ENCODE measurements at places on chromosomes 13 and 19.
A peak's percentile ranks its signal among the peaks of the same experiment; 100 is the strongest.

DNA sequence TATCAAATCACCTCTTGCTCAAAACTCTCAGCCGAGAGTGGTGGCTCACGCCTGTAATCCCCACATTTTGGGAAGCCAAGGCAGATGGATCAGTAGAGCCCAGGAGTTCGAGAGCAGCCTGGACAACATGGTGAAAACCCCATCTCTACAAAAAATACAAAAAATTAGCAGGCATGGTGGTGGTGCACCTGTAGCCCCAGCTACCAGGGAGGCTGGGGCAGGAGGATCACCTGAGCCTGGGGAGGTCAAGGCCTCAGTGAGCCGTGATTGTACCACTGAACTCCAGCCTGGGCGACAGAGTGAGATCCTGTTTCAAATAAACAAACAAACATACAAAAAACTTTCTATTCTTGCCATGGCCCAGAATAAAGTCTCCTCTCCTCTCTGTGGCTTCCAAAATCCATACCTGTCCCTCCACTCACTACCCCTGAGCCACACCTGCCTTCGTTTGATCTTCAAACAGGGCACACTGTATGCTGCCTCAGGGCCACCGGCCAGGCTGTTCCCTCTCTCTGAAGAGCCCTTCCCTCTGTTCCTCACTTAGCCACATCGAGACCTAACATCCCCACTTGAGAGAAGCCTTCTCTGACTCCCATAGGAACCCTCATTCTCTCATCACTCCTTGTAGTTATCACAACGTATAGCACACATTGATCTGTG, 6.3 kb downstream of the LGI4 start:
- H3K4me1 ChIP-seq, result no peaks in the 10 kb centered on the region
- H3K36me3 ChIP-seq, result no peaks in the 10 kb centered on the region
- no peak overlapping the region for H3K27ac ChIP-seq
- H3K27me3 ChIP-seq, result no peaks in the 10 kb centered on the region

GRCh38 chr19:33377586-33378475, 4.3 kb downstream of the CEBPG start:
- no peak overlapping the region for H3K4me3 ChIP-seq
- no peaks in the 10 kb centered on the region for H3K27me3 ChIP-seq
- no peaks in the 10 kb centered on the region for H3K36me3 ChIP-seq
- no peak overlapping the region for H3K27ac ChIP-seq

DNA sequence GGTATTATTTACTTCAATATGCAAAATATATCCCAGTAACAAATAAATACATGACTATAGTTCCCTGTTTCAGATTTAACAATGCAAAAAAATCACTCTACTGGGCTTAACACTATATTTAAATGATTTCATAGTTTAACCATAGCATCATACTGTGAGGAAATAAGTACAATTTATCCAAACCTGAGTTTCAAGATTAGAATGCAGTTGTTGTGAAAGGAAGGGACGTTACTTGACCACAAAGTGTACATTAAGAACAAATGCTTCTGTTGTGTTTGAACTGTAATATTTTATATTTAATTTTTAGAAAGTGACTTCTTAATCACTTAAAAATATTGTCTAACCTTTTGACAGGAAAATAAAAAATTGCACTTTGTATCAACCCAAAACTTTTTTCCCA, 1747.9 kb upstream of the SPRY2 start:
- H3K27me3 ChIP-seq, result no peaks in the 10 kb centered on the region
- H3K4me3 ChIP-seq, result no peak overlapping the region
- no peak for DNase-seq
- H3K4me1 ChIP-seq, result no peaks in the 10 kb centered on the region

DNA sequence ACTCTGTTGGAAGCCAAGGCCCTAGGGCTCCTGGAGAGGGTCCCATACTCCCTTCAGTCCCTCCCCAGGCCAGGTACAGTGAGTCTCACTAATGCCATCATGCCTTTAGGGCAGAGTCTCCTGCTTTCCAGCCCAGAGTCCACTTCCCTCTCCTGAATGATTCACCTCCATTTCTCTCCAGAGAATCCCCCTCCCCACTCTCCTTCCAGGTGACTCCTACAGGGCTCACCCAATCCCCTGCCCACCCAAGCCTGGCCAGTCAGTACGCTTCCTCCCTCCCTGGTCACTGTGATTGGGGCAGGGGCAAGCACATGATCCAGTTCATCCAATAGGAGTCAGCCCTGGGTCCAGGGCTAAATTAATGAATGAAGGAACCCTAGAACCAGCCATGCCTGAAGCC, 35.0 kb upstream of the PNMA8B start:
- DNase-seq, result no peak
- H3K4me3 ChIP-seq, result no peak overlapping the region
- no peak overlapping the region for H3K27ac ChIP-seq

DNA sequence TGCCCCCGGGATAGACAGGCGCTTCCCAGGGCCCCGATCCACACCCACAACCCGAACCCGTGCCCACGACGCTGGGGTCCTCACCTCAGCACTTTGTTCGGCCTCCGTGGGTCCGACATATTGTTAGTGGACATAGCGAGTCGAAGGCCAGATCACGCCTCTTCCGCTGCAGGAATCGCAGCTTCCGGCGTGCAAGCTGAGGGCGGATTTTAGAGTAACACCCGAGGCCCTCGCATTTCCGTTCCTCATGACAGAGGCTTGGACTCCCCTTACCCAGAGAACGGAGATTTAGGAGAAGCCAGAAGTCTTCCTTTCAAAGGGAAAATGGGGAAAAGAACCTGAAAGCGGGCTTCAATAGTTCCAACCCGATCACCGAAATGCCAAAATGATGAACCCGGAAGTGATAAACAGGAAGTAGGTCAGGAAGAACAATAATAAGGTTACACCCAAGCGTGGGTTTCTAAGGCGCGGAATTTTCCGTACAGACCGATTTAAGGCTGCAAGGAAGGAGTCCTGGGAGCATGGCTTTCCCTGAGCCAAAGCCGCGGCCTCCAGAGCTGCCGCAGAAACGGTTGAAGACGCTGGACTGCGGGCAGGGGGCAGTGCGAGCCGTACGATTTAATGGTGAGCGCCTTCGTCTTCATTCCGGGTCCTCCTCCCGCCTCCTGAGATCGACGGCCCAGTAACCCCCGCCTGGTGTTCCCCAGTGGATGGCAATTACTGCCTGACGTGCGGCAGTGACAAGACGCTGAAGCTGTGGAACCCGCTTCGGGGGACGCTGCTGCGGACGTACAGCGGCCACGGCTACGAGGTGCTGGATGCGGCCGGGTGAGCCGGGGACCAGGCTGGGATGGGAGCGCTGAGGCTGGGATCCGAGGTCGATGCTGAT, 2.9 kb downstream of the WDR83 start:
- no peaks in the 10 kb centered on the region for H3K27me3 ChIP-seq
- H3K27ac ChIP-seq, result peak overlapping the region; percentile 94
- peak overlapping the region; percentile 58 for H3K4me3 ChIP-seq
- H3K4me1 ChIP-seq, result peaks cover 36% of the 10 kb centered on the region

- H3K27me3 ChIP-seq, result no peaks in the 10 kb centered on the region
- DNase-seq, result no peak
- H3K4me3 ChIP-seq, result no peak overlapping the region
- no peaks in the 10 kb centered on the region for H3K4me1 ChIP-seq
- H3K36me3 ChIP-seq, result no peaks in the 10 kb centered on the region
- no peak overlapping the region for H3K27ac ChIP-seq
Observed at GRCh38 chr19:46090444-46090843, 34.0 kb downstream of the IGFL3 start.

DNA sequence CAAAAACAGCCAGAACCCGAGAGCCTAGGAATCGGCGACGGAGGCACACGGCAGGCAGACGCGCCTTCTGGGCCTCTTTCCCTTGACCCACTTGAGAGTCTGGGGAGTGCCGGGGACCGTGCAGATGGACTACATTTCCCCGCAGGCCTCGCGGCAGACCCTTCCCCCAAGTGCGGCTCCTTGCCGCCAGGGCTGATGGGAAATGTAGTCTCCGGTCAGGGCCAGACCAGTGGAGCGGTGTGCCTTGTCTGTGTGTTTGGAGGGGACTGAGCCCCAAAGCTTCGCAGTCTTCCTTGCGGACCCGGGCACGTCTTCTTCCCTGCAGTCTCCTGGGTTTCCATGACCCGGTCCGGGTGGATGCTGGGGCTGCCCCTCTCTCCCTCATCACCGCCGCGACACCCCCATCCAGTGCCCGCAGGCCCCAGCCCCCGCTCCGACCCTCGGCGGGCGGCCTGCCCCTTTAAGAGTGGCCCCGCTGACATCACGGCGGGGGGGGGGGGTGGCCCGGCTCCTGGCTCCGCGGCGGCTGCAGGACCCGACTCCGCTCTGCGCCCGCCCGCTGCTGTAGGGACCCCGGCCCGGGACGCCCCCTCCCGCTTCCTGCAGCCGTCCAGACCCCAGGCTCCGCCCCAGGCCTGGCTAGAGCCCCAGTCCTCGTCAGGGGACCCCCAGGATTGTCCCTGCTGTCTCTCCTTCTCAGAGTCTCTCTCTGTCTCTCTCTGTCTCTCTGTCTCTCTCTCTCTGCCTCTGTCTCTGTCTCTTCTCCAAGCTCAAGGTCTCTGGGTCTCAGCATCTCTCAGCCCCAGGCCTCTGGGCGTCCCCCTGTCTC, 758 bp upstream of the CACNG7 start:
- H3K36me3 ChIP-seq, result no peaks in the 10 kb centered on the region
- H3K27ac ChIP-seq, result no peak overlapping the region
- no peaks in the 10 kb centered on the region for H3K4me1 ChIP-seq
- peak; percentile 51 for DNase-seq
- H3K27me3 ChIP-seq, result peaks cover 60% of the 10 kb centered on the region
- no peak overlapping the region for H3K4me3 ChIP-seq

DNA sequence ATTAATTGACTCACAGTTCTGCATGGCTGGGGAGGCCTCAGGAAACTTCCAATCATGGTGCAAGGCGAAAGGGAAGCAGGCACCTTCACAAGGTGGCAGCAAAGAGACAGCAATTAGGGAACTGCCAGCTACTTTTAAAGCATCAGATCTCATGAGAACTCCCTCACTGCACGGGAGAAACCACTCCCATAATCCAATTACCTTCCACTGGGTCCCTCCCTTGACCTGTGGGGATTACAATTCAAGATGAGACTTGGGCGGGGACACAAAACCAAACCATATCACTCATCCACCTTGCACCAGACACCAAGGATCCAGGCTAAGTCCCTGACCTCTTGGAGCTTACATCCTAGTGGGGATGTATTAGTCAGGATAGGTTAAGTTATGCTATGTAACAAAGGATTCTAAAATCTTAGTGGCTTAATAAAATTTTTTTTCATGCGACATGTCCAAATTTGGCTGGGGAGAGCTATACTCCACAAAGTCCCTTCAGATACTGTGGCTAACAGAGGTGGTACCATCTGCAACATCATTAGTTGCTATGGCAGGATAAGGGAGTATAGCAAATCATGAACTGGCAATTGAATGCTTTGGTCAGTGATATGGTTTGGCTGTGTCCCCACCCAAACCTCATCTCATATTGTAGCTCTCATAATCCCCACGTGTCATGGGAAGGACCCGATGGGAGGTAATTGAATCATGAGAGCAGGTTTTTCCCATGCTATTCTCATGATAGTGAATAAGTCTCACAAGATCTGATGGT, 8.3 kb upstream of the FAM187B start:
- H3K27me3 ChIP-seq, result no peaks in the 10 kb centered on the region
- peak; percentile 45 for DNase-seq
- H3K27ac ChIP-seq, result no peak overlapping the region
- no peak overlapping the region for H3K4me3 ChIP-seq
- no peaks in the 10 kb centered on the region for H3K4me1 ChIP-seq

DNA sequence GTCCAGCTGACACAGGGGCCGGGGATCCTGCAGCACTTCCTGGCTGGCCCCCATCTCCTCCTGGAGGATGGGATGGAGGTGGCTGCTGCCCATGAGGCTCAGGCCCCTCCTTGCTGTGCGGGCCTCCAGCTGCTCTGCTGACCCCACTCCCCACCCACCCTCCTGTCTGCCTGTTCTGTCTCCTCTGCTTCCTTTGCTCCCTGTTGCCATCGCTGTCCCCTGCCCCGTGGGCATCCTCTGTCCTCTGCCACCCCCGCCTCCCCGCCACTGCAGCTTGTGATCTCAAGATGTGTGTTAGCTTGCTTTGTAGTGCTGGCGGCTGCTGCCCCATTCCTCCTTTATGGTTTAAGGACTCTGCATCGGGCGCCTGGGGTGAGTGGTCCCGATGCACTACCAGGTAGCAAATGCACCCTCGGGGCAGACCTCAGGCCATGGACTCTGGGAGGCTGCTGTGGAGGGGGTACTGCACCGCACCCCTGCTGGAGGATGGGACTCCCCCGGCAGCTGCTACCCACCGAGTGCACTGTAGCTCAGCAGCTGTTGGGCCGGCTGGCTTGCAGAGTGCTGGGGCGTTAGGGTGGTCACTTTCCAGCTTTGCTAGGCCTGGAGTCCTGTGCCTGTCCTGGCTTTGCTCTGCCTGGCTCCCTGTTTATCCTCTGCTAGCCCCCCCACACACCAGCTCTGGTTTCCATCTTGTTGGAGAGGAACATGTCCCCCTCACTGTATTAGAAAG, 15.8 kb upstream of the C19orf33 start:
- H3K4me3 ChIP-seq, result no peak overlapping the region
- H3K36me3 ChIP-seq, result peaks cover 32% of the 10 kb centered on the region
- no peak for DNase-seq
- no peaks in the 10 kb centered on the region for H3K27me3 ChIP-seq
- H3K27ac ChIP-seq, result no peak overlapping the region

- H3K4me1 ChIP-seq, result peaks cover 7% of the 10 kb centered on the region
- H3K4me3 ChIP-seq, result no peak overlapping the region
- no peaks in the 10 kb centered on the region for H3K36me3 ChIP-seq
- H3K27me3 ChIP-seq, result no peaks in the 10 kb centered on the region
- no peak for DNase-seq
Observed at GRCh38 chr19:48481846-48482639, 12.9 kb downstream of the CYTH2 start.

DNA sequence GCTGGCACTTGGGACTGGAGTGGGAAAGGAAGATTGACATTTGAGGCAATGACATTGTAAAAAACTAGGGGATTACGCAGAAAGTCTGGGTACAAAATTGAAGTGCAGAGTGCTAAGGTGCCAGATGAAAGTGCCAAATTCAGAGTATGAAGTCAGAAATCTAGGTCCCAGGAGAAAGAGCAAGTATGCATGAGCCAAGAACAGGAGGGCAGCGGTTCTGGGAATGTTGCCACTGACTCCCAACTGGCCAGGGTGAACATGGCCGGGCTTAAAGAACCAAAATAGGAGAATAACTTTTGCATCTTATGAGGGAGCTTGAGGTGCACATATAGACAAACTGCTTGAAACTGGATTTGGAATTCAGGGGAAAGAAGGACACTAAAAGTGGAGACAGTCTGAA, 495.8 kb upstream of the KLF12 start:
- no peaks in the 10 kb centered on the region for H3K4me1 ChIP-seq
- no peak for DNase-seq
- H3K36me3 ChIP-seq, result no peaks in the 10 kb centered on the region
- no peaks in the 10 kb centered on the region for H3K27me3 ChIP-seq
- no peak overlapping the region for H3K27ac ChIP-seq

GRCh38 chr19:28307487-28307886, 905.5 kb downstream of the UQCRFS1 start:
- H3K4me1 ChIP-seq, result no peaks in the 10 kb centered on the region
- no peak overlapping the region for H3K4me3 ChIP-seq
- H3K27me3 ChIP-seq, result no peaks in the 10 kb centered on the region
- no peaks in the 10 kb centered on the region for H3K36me3 ChIP-seq
- no peak for DNase-seq
- H3K27ac ChIP-seq, result no peak overlapping the region

Data from adrenal gland (tissue), 19 donors.